T-helper 1 cell treated with Interleukin-12 subunit alpha and Interleukin-12 subunit beta and Interleukin-4 antibody, amounts not matched to agents 30 ng/mL and 1 ng/mL, for 36 hours (primary cell): ENCODE measurements at places on chromosomes 1 and 21. TPM values are rescaled to one million over a fixed set of nuclear protein-coding genes. Genes with fewer than 3 reads are reported as not detected.

OR6N1 gene
- not detected in 2 replicates for total RNA-seq

LCE3E gene
- total RNA-seq = not detected in 2 replicates

SNAP47 gene
- 36.1 and 38.4 TPM in 2 replicates for total RNA-seq

PM20D1 gene
- total RNA-seq = 0.34 and 0.78 TPM in 2 replicates

CYP4B1 gene
- total RNA-seq = 0.10 TPM in 1 of 2 replicates, not detected in the other

HSD11B1 gene
- 15.8 and 16.1 TPM in 2 replicates for total RNA-seq

CNR2 gene
- 0.05 and 0.07 TPM in 2 replicates for total RNA-seq

KIF17 gene
- not detected in 2 replicates for total RNA-seq

IVL gene
- total RNA-seq = not detected in 2 replicates

HSD3B1 gene
- total RNA-seq = not detected in 2 replicates

CTSS gene
- 100 and 101 TPM in 2 replicates for total RNA-seq

RPTN gene
- total RNA-seq = not detected in 2 replicates

PRAMEF12 gene
- total RNA-seq = not detected in 2 replicates

PRAMEF7 gene
- total RNA-seq = not detected in 2 replicates

CRYZL1 gene
- total RNA-seq = 25.9 and 34.6 TPM in 2 replicates

C1orf56 gene
- 1.0 and 1.2 TPM in 2 replicates for total RNA-seq

FCRLA gene
- not detected in 2 replicates for total RNA-seq

GPR37L1 gene
- total RNA-seq = not detected in 2 replicates

TNN gene
- not detected in 2 replicates for total RNA-seq

TTC13 gene
- 28.8 and 35.7 TPM in 2 replicates for total RNA-seq

CR1L gene
- total RNA-seq = not detected in 2 replicates

TPTE gene
- not detected in 2 replicates for total RNA-seq
